ENCODE measurements at places on chromosomes 12 and 14.

DNA sequence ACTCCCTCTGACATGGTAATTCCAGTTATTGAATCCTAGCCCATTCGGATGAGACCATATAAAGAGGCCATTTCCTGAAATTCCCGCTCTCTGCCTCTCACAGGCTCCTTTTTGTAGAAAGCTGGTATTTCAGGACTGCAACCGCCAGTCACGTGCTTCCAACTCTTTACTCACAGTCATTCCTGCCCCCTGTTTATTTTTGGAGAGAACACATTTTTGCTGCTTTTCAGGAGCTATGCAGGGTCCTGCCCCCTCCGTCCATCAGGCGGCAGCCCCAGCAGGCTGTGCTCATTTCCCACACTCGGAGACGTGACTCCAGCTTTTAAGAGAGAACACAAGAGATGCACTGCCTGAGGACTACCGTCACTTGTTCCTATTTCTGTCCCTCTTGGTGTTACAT is 26.8 kb downstream of the IFT43 start:
- no peak for DNase-seq

DNA sequence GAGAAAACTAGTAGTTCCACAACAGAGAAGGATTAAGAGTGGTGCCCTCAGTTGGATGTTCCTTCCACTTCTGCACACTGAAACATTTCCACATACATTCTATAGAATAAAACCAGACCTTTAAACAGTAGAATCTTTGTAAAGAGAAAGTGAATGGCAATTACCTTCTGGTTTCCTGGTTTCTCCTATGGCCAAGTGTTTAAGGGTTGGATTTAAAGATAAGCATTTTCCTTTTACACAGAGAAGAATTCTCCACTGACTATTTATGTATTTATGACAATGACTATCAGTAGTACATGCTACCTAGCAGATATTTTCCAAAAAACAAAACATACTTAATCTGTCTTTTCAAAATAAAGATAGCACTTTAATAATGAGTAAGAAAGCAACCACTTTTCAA is 3.2 kb downstream of the ATG2B start:
- no peak for DNase-seq

DNA sequence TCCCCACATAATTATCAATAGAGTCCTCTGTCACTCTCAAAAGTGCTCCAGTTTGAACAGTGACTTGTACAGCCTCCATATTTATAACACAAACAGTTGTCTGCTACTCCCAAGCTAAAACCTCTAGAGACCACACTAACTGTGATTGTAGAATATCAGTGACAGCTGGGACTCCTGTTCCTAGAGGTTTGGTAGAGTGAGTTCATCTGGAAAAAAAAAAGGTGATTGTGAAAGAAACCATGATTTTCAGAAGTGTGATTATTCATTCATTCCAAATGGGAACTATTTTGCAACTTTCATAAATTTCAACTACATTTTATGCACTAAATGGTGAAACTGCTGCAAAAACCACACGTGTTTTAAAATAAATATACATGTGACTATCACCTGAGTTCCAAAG is 128.0 kb upstream of the PLXNC1 start:
- DNase-seq = no peak

- DNase-seq = no peak
Measured at GRCh38 chr12:67035121-67035520, 234.0 kb upstream of the CAND1 start.

DNA sequence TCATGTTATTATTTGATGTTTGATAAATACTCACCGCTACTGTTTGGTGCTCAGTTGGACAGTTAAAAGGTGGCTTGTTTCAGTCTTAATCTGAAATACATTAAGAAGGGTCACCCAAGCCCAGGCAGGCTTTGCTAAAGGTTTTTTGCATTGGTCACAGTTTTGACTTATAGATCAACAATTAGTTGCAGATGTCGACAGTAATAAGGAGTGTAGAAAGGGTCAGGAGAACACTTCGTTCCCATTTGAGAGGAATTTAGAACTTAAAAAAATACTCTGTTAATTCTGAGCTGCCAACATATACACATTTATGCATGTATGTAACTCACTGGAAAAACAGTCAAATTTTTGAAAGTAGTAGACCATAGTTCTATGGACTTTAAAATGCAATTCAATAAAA is 130.3 kb downstream of the TMEM30B start:
- DNase-seq = no peak

DNA sequence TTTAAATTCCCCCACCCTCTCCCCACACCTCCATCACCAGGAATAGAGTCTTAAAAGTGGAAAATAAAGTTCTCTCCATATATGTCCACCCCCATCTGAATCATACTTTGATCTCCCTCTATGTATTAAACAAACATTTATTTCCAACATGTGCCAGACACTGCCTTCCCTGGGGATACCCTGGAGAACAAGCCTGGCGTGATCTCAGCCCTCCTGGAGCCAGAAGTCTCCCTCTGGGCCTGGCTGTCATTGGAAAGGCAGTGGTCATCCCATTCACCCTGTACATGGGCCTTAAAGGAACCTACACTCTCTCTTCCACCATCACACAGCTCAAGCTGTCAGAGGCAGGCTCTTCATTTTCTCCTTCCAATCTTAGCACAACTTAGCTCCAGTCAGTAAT is 143.6 kb downstream of the EMP1 start:
- DNase-seq = no peak

Measured in GM18507 (cell line).